ENCODE measurements at places on chromosomes 1 and 21.

DNA sequence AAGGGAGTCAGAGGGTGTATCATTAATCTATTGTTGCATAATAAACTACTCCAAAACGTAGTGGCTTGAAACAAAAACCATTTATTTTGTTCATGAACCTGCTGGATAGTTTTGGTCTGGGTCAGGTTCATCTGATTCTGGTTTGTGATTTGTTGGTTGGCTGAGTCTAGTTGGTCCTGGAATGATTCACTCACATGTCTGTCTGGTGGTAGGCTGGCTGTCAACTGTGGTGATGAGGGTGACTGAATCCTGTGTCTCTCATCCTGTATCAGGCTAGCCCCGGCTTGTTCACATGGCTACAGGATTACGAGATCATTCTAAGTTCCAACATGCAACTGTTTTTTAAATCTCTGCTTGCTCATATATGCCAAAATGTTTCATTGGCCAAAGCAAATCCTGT is 22.5 kb upstream of the SIKE1 start:
- no peak for DNase-seq

GRCh38 chr21:36700295-36700970 is 1.5 kb downstream of the SIM2 start:
- no peak for DNase-seq

DNA sequence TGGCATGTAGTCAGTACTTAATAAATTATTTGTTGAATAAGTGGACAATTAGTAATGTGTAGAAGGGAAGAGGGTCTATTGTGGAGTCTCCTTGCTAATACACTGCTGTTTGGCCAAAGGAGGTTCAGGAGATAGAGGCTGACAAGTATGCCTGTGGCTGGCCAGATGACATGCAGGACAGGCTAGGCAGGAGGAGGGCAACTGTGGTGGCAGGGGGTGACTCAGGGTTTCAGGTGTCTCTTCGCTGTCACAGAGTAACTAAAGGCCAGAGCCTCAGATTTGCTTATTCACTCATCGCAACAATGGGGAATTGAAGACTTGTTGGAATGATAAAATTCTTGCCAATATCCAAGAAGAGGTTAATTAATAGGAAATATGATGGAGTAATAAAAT is 33.1 kb downstream of the THRAP3 start:
- DNase-seq, result no peak

DNA sequence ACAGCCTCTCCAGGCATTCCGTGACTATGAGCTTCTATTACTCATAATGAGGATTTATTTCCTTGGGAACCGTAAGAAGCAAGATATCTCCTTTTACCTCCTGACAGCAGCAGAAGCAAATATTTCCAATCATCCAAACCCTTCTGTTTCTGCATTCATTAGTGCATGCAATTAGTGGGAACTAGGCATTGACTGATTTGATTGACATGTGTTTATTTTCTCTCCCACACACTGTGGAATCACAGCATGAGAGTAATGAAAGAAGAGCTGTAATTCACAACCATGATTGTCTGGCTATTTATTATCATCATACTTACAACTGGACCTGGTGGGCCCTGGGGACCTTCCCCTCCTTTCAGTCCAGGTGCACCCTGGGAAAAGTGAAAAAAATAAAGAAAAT is 146.8 kb downstream of the COL11A1 start:
- DNase-seq, result no peak

GRCh38 chr1:59110271-59110670 is 186.6 kb upstream of the FGGY start:
- DNase-seq, result no peak

DNA sequence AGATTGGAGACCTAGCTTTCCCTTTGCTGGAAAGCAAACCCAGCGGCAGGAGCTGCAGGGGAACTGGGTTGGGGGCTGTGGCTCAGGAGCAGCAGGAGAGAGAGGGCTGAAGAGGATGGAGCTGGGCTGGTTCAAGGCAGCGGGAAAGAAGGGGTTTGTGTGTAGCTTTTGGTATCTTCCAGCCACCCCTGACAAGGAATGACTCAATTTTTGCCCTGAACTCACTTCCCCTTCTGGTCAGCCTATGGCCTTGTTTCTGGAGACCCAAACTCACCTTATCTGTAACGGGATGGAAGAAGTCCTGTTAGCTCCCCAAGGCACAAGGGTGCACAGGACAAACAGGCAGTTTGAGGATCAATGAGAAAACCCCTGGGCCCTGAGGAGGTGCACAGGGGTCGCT is 13.1 kb downstream of the C1orf115 start:
- no peak for DNase-seq

GRCh38 chr21:41952568-41953248 is 1.1 kb downstream of the C2CD2 start:
- DNase-seq, result no peak

DNA sequence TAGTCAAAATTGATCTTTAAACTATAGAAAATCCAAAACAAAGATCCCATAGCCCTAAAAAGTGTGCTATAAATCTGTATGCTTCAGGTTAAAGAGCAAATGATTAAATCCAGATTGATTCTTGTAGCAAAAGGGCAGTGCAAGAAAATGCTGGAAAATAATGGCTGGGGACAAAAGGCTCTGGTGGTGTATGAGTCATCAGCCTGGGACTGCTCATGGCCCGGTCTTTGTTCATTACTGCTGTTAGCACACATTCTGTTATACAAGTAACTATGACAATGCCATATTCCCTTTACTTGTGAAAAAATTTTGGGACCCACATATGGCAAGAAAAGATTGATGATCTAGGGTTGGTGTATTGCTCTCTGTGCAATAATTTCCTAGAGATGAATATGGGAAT is 89.1 kb downstream of the RWDD3 start:
- no peak for DNase-seq

- DNase-seq, result no peak
Observed at GRCh38 chr1:2840036-2840809, 38.7 kb upstream of the TTC34 start.

DNA sequence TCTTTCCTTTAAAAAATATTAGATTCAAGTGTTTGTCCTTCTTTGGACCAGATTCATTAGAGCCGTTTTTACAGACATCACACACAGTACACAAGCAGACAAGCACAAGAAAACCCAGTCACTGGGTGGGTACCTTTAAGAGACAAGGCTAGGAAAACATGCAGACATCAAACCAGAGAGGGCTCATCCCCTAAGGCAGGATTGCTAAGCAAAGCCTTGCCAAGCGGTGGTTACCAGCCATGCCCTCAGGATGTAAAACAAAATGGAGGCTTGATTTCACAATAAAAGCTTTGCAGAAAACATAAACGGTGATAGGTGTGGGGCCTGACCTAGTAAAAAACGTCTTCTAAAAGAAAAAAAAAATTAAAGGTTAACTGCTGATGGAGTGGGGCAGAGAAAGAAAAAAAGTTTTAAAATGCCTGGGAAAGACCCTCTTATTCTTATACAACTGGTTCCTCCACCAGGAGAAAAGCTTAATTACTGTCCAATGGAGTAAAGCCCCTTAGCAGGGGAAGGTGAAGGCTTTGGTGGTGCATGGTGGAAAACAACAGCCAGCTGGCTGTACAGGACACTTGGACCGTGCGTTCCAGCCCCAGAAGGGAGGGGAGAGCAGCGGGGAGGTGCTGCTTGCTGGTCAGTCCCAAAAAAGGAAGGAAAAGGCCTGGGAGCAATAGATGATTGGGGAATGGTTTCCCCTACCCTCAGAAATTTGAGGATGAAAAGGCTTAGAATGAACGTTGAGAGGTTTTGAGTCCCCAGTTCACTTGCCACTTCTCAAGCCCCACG is 30.4 kb upstream of the FMO1 start:
- no peak for DNase-seq

GRCh38 chr1:162281426-162281825 is 95.2 kb downstream of the SPATA46 start:
- no peak for DNase-seq

DNA sequence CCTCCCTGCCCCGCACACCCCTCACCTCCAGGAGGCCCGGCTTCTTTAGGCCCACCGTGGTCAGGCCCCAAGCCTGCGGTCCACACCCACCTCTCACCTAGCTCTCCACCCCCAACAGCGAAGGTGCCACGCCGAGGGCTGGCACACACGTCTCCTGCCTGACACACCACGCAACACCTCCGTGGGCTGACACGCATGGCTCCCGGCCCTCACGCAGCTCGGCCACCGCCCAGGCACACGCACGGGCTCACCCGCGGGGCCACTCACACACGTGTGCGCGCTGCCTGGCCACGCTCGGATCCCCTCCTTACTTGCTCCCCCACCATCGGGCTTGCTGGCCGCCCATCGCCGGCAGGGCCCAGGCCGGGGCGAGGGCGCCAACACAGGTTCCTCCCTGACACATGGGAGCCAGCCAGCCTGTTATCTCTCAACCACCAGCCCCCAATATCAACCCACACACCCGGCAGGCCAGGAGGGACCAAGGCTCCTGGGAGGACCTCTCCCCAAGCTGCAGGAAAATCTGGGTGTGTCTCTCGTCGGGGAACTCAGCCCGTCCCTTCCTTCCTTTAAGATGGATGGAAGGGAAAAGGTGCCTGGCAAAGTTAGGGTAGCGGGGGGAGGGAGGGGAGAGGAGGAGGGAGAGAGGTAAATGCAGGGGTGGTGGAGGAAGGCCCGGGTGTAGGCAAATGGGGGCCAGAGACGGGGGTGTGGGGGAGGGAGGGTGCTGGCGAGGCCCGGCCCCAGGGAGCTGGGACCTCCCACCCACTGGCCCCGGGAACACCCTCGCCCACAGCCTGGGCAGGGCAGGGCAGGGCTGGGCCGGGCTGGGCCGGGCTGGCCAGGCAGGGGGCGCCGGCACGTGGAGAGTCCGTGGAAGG is 546 bp downstream of the ELOVL1 start:
- no peak for DNase-seq

All from NCI-H1436 treated with DMSO at 0.1 percent for 48 hours (cell line).